ENCODE measurements at places on chromosomes 1 and 21.

DNA sequence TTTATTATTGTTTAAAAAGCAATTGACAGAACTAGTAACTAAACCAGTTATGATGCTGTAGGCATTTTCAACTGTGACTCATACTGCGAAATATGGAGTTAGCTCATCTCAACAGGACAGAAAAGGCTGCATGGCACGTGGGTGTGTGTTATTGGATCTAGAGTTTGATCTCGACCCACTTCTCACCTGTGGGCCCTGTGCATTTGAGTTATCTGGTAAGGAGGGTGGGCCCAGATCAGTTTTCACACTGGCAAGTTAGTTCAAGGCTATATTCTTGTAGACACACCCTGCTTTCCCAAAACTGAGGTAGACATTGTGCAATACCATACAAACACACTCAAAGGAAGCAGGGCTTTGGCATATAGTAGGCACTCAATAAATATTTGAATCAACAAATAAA, 71.3 kb upstream of the PRDX6 start:
- DNase-seq = no peak

GRCh38 chr1:16111771-16112595, 38.5 kb upstream of the FAM131C start:
- no peak for DNase-seq

DNA sequence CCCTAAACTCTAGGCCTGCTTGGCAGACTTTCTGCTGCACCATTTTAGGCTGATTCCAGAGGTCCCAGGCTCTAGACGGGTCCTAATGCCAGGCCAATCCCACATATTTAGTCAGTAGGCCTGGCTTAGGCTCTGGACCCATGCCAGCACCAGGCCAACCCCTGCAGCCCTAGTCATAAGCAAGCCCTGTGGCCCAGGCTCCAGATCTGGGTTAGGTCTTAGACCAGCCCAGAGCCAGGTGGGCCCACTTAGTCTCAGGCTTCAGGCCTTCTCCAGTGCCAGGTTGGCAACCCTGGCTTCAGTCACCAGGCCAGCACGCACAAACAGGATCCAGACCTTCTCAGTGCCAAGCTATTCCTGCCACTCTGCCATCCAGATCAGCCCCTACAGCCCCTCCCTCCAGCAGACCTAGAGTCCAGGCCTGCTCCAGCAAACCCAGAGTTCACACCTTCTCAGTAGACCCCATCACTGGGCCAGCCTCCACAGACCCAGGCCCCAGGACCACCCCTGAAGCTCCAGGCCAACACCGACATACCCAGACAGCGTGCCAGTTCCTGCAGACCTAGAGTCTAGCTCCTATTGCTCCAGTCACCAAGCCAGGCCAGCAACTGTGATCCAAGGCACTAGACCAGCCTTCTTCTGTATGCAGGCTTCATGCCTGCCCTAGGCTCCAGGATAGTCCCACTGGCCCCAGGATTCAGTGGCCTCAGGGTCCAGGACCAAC, 467.6 kb downstream of the RWDD3 start:
- DNase-seq = no peak

DNA sequence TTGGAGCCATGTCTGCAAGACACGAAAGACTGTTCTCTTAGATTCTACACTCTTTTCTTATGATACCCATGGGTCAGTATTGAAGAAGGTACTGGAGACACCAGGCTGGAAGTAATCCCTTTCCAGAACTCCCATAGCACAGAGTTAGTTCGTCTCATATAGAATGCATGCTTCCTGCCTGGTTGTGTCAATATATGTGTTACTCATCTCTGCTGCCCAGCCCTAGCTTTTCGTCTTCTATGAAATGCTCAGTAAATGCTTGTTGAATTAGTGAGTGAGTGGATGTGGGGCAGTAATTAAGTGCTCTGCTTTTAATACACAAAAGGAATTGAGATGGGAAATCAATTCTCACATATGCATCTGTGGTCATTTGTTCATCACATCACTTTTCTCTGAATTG, 32.1 kb downstream of the ADCY10 start:
- DNase-seq = no peak

DNA sequence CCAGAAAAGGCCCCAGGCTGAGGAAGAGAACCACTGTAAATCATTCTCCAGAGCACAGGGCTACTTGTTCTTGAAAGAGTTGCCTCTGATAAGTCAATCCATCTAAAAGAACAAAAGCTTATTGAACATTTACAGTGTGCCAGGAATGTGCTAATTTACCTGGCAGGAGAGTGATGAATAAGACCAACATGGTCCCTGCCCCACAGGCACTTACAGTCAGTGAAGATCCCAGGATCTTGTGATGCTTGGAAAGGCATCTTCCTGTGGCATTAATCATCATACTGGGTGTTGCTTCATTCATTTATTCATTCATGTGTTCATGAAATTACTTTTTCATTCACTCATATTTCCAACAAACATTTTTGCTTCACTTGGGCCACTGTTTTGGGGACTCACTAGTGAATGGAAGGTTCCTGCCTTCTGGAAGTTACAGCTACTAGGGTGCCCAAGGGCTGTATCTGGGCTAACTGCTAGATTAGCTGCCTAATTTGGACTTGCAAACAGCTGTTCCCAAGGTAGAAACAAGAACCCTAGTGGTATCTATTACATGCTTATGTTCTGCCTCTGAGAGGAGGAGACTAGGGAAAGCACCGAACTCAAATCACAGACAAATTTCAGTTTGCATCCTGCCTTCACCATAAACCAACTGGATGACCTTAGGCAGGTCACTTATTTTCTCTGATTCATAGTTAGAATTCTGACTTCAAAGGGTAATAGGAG, 133.5 kb downstream of the CLIC6 start:
- DNase-seq = no peak

DNA sequence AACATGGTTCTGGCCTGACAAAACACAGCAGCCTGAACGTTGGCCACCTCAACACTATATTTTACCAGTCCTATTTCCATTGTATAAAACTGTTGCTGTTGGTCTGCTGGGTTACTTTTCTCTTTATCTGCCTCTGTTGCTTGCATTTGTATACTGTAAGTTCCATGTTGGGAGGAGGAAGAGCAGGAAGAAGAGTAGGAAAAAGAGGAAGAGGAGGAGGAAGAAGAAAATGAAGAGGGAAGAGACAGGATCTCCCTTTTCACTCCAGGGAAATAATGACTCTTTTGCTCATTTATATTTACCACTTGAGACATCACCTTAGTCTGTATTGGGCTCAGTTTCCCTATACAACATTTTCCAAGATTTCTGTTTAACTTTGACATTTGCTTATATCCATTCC, 134.2 kb downstream of the PTPRC start:
- DNase-seq = no peak

DNA sequence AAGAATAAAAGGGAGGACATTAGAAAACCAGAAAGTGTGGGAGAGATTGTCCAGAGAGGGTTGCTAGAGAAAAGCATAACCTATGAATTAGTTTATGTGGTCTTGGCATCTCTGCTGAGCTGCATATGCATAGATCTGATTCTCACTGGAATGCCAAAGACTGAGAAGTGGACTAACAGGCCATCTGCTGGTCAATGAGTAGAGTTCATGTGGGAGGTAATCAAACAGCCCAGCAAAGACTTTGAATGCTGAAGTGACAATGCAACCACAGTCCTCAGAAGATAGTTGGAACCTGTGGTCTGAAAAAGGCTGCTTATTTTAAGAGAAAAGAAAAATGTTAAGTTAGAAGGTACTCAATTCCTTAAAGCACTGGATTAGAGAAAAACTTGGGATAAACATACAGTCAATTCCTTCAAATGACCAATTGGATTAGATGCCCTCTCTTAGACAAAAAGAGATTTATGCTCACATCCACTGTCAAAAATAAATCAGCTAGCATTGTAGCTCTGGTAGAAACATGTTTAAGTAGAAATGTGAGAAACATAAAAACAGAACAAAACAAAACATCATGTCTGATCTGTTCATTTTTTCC, 382.8 kb downstream of the AMY1C start:
- DNase-seq = no peak

DNA sequence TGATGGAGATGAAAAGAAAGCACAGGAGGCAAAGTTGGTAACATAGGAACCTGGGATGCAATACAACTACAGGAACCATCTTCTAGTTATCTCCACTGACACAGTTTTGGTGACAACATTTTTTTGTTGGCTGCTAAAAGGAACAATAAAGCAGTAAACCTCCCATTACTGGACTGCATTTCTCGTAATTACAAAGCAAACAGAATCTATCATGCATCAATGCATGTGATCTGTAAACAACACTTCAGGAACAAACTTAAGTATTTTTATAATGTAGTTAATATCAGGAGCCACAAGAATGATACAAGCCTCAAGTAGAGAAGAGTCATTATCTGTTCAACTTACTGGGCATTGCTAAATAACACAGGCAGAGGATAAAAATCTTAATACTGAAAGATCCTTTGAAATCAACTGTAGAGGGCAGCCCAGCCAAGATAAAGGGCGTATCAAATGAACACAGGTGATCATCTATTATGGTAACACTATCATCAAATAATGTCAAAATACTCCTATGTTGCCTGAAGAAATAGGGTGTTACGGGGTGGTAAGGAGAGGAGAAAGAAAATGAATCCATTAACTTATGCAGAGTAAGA, 193.3 kb downstream of the EIF4G3 start:
- no peak for DNase-seq

DNA sequence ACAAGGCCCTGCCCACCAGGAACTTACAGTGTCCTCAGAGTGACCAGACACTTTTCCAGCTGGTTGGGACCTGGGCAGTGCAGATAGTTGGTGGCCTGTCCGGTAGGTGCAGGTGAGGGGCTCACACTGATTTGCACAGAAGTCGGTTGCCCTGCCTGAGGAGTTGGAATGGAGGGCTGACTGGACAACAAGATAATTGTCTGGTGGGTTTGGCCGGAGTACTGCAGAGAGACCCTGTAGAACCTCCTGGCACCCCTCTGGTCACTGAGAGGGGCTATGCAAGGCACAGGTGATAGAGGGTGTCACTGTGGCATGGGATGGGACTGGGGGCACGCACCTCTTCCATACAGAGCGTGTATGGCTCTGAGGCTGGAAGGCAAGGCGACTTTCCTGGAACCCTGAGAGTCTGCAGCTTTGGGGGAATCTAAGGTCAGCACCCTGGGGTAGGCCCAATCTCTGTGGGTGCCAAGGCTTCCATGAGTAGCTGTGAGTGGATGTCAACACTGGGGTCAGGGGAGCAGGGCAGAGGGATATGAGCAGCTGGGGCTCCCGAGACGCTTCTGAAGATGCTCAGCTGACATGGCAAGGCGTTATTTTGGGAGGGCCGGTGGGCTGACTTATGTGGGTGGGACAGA, 7.6 kb upstream of the PLA2G2D start:
- no peak for DNase-seq

DNA sequence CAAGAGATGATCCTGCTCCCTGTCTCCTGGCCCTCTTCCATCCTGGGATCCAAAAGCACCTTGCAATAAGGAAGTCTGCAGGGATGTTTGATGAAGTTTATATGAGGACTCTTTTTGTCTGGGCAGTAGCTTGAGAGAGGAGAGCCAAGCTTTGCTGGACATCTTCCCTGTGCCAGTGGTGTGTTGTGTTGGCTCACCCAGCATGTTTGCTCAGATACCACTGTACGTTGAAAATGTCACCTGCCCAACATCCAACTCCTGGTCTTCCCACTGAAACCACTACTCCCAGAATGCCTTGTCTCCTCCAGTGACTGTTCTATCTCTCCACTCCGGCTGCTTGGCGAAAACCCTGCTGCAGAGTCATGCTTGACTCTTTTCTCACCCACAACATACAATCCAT, 12.8 kb downstream of the CDK18 start:
- DNase-seq = no peak

- no peak for DNase-seq
These were observed 42.6 kb upstream of the SRRM1 start for GRCh38 chr1:24600551-24600950.

DNA sequence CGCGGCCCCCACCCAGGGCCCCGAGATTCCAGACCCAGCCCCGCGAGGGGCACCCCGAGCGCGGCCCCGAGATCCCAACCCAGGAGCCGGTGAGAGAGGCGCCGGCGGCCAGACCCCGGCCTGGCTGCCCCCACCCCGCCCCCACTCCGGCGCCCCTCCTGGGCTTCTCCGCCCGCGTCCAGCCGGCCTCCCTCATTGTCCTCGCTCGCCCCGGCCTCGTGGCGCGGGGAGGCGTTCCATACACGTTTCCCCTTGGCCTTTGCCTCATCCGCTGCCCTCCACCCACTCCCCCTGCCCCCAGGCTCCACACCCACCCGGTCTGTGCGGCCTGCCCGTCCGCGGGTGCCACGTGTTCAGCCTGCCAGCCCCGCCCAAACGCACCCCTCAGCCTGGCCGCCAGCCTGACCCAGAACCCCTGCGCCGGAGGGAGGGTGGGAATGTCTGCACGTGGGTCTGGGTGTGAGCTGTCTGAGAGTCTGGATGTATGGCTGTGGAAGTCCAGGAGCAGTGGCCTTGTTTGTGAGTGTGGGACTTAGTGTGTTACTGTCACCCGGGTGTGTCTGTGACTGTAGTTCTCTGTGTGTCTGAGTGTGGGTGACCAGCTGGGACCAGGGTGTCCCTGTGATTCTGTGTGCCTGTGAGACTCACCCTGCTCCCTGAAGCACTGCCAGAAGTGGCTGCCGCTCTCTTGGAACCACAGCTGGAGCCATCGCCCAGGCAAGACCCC, 681 bp downstream of the B4GALT2 start:
- DNase-seq = no peak

DNA sequence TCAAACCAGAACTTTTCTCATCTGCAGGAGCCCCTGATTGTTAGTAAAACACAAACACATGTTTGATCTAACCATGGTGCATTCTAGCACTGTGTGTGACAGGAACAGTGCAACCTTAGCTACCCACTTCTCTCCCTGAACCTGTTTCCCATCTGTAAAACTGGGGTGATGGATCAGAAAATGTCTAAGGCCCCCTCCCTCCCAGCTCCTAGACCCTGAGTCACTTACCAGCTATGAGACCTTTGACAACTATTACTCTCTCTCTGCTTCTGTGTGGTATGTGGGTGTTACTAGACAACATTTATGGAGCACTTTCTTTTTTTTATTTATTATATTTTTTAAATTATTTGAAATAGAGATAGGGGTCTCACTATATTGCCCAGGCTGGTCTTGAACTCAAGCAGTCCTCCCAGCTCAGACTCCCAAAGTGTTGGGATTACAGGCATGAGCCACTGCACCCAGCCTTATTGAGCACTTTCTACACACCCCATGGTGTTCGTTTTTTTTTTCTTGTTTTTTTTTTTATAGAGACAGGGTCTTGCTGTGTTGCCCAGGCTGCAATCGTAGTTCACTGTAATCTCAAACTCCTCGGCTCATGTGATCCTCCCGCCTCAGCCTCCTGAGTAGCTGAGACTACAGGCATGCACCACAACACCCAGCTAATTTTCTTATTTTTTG, 2.6 kb downstream of the INPP5B start:
- no peak for DNase-seq

DNA sequence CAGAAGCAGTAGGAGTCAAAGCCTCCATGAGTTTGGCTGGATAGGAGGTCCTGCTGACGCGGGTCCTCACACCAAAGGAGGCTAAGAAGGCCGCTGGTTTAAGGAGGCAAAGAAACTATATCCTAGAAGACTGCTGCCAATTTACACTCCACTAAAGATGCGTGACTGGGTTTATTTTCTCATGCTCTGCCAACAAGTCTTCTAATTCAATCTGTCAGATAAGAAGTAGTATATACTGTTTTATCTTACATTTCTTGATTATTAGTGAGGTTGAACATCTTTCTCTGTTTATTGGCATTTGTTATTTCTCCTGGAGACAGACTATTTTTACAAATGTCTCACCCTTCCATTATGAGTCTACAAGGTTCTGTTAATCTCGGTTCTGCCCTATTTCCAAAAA, 34.1 kb downstream of the ACBD6 start:
- no peak for DNase-seq

All from AG04449 (cell line).